Effector memory CD8-positive, alpha-beta T cell (primary cell): ENCODE measurements at places on chromosomes 6 and 20.

DNA sequence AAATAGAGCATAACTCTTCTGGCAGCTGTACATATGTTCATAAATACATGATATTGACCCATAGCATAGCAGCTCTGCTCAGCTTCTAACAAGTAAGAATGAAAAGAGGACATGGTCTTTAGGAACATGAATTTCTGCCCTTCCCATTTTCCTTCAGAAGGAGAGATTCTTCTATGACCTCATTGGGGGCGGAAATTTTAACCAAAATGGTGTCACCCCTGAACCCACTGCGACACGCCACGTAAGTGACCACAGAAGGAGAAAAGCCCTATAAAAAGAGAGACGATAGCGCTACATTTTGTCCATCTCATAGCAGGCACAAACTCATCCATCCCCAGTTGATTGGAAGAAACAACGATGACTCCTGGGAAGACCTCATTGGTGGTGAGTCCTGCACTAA is at the start of gene IL17A:
Gene IL17A, plus strand, starts transcription at position 301 of the 400 bp plus-strand sequence. Its CDS starts 57 bp downstream, at position 358.
- DNase-seq = no peak

- DNase-seq = no peak
These were observed 128.5 kb upstream of the SALL4 start for GRCh38 chr20:51930775-51931174.

DNA sequence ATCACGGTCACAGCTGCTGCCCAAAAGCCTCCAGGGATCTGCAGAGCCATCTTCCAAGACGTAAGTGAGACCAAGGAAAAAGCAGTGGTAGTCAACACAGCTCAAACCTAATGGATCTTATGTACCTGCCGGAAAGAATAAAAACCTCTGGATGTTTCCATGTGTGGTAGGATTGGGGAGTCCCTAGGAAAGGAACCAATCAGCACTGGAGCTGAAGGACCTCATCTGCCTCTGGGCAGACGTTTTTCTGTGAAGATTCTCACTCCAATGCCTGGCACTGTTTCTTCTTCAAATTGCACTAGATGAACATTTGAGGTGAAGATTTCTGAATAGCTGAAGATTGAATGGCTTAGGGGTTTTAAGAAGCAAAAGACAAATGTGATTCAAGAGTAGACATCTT is at the start of gene HLA-DQB2:
Gene HLA-DQB2, minus strand, starts transcription at position 112 of the 400 bp plus-strand sequence. Its CDS starts 62 bp downstream, at position 50.
- no peak for DNase-seq

- no peak for DNase-seq
These were observed 127.4 kb upstream of the MAP3K7 start for GRCh38 chr6:90714319-90714718.

- no peak for DNase-seq
These were observed 16.2 kb upstream of the BEND6 start for GRCh38 chr6:56938649-56939191.

DNA sequence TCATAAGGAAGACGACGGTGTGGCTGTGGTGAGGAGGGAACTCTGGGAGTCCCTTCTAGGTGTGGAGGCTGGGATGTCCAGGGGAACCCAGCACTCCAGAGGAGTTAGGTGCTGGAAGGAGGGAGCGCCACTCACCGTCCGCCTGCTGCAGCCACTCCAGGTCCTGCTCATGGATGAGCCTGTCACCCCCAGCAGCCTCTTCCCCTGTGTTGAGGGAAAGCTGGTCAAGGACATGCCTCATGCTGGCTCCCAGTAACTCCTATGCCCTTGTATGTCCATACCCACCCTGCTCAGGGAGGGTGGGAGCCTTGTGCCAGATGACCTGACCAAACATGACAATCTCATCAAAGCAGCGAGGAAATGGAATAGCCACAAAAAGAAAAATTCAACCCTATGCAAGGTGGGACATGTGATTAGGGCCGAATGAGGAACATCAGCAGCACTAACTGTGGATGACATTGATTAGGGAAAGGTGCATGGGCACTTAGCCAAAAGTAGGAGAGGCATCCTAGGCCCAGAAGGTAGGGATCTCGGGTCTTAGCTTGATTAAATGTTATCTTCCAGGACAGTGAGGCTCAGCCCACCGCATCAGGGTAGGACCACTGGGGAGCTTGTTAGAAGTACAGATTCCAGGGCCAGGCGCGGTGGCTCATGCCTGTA is 3.0 kb downstream of the DNPH1 start:
- DNase-seq = no peak

DNA sequence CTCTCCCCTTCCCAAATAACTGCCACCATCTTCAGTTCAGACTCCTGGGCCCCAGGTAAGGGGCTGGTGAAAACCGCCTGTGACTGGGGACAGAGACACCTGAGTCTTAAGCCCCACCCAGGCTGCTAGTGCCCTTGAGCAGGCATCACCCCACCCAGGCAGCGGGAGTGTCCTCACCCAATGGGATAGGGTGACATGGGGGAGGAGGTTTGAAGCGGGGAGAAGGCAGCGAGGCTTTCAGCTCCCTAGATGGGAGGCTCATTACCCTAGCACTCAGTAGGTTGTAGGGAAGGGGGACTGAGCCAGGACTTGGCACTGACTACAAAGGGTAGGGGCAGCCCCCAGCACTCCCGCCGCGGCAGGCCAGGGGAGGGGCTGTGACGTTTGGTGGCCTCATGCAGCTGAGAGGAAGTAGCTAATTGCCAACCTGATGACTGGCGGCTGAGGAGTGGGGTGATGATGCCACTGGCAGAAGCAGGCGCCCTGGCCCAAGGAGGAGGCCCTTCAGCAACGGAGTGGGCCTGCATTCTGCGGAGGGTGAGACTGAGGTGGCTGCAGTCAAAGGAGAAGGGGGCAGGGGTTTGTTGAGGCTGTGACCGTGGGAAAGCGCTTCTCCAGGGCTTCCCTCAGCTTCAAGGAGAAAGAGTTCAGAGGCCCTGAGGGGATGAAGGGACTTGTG is 126.9 kb downstream of the MRPL14 start:
- DNase-seq = no peak

DNA sequence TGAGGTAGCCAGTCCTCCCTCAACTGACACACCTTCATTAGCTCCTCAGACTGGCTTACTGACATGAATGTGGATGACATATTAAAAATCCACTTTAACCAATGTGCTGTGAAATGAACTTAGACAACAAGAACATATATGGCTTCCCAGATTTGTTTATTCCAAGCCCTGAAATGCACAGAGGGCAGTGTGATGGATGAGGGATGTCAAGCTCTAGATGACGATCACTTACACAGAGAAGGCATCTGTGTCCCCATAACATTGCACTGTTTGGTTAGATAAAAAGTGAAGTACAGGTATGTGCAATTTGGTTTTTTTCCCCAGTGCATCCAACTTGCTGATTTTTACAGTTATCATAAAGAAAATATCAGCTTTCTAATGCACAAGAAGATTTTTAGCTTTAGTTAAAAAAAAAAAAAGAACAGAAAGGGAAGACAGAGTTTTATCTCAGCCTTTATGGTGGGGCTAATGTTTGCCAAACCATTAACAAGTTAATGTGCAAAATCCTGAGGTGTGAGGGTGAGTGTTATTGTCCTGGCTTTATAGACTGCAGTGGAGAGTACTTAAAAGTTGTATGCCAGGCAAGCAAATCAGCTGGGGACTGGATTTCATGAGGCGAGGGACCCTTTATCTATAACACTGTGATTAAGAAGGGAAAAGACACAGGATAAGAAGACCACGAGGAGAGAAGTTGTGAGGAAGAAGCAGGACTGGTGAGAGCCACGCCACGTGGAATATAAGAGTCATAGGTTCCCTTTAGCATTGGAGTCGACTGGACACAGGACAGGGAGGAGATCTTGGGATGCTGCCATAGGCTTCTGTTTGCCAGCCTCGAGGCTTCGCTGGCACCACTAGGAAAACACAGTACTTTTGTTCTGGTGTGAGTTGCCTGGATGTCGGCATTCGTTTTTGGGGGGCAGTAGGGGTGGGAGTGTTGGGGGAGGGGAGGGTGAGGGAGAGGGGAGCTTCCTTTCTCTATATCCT is 90.0 kb upstream of the BACH2 start:
- no peak for DNase-seq

- DNase-seq = no peak
These were observed 50.3 kb downstream of the ADTRP start for GRCh38 chr6:11727998-11728961.

- no peak for DNase-seq
These were observed 133.3 kb downstream of the WDR27 start for GRCh38 chr6:169568314-169569087.

GRCh38 chr6:163608204-163608644 is 193.7 kb downstream of the QKI start:
- DNase-seq = no peak

GRCh38 chr6:37314487-37315156 is 39.2 kb upstream of the RNF8 start:
- no peak for DNase-seq

DNA sequence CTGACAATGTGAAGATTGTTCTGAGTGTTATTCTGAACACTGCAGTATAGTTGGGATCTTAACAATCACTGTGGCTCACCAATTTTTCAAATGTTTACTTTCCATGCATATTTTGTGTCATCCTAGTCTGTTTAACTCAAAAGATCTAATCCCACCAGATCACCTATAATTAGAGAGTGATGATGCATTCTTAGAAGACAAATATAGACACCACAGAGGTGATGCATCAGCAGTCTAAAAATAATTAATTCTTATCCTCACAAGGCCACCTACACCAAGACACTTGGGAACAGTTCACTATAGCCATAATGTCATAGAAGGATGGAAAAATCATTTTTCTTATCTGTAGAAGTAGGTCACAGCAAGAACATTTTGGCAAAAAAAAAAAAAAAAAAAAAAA is 154.8 kb downstream of the UBE3D start:
- DNase-seq = no peak

GRCh38 chr6:75135450-75135849 is 70.4 kb downstream of the COL12A1 start:
- no peak for DNase-seq

GRCh38 chr6:125231133-125231532 is 70.6 kb downstream of the HDDC2 start:
- no peak for DNase-seq

DNA sequence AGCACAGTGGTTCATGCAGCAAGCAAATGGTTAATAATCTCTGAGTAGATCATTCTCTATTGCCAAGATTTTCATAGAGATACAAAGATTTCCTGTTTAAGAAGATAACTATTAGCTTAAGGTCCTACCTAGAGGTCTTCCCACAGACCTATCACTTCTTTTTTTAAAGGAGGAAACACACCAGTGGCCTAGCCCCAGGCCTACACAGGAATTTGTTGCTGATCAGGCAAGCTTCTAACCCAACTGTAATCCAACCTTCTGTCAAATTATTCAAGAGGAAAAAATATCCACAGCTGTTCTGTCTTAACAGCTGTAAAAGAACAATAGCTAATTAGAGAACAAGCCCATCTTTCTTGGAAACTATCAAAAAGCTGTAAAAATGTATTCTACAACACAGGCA is 332.8 kb downstream of the BTBD9 start:
- DNase-seq = no peak

GRCh38 chr6:31293343-31293742 is 21.5 kb upstream of the HLA-C start:
- DNase-seq = no peak

DNA sequence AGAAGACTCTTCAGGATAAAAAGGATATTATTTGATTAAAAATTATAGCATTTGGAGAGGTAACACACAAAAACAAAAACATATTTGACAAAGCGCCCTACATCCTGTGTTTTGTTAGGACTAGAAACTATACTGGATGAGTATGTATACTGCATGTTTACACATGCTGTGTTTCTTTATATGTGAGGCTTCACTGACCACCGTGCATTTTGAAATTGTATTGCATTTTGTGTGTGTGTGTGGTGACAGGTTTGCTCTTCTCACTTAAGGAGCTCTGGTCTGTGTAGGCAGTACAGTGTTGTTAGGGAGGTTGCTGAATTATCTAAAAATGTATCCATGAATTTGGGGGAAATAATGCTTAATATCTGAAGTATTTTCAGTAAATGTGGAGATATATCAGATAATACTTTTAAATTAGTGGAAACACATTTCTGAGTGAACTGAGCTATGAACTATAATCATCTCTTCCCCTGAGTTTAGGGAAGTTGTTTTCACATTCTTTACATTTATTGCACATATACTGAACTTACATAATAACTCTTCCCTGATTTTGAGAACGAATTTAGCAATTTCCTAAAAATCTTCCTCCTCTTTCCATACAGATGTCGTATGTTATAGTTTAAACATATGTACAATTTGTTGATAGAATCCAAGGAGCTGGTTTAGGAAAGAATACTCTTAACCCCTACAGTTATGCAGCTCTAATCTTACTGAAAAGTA is 43.3 kb downstream of the TMEM170B start:
- no peak for DNase-seq

DNA sequence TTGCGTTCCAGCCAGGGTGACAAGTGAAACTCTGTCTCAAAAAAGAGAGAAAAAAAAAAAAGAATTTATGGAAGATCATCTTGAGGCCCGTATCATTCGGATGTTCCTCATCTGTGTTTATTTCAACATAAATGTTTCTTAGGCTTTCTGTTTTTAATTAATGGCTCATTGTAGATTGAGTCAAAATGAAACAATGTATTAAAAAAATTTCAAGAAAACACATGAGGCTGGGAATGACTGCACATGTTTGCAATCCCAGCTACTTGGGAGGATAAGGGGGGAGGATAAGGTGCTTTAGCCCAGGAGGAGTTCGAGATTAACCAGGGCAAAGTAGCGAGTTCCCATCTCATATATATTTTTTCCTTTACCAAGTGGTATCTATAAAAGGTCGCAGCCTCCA is 47.3 kb downstream of the ITCH start:
- no peak for DNase-seq

- no peak for DNase-seq
These were observed 592.1 kb upstream of the NRSN1 start for GRCh38 chr6:23533944-23534343.

- DNase-seq = no peak
These were observed 126.0 kb downstream of the RNASET2 start for GRCh38 chr6:166830185-166830890.

DNA sequence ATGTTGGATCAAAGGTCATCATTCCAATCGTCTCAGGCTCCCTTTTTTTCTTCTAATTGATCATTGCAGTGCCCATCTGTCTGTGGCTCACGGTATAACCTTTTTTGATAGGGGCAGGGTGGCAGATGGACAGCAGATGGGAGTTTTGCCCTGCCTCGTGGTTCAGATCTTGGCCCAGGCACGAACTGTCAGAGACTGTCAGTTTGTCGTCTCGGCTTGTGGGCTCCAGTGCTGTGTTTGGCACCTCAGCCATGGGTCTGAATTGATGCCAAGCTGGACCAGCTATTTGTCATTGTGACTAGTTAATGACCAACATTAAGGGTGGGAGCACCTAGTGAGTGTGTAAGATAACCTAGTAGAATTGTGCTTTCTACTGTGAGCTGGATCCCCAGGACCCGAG is 197.6 kb downstream of the PRL start:
- DNase-seq = no peak

DNA sequence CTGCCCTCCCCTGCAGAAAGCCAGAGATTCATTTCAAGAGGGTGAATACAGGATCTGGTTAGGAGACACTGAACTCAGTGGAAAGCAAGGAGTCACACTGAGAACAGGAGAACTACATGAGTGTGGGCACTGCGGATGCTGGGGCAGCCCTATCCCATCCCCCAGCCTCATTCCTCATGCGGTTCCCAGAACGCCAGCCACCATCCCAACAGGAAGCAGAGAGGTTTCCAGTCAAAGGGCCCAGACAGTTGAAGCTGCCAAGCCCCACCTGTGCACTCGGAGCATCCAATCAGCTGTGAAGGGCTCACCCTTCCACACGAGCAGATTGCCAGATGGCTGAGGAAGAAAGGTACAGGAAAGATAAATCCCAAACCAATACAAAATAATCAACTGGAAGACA is 50.7 kb upstream of the PRND start:
- no peak for DNase-seq
